ENCODE measurements at places on chromosomes 6 and 20.

GRCh38 chr20:50308513-50309279, 118.1 kb downstream of the CEBPB start:
- DNase-seq: no peak

- no peak for DNase-seq
Measured at GRCh38 chr6:33314515-33314942, 651 bp upstream of the TAPBP start.

GRCh38 chr6:137953761-137954160, 86.7 kb downstream of the TNFAIP3 start:
- DNase-seq: no peak

GRCh38 chr6:108368431-108369030, 73.7 kb downstream of the AFG1L start:
- DNase-seq: no peak

DNA sequence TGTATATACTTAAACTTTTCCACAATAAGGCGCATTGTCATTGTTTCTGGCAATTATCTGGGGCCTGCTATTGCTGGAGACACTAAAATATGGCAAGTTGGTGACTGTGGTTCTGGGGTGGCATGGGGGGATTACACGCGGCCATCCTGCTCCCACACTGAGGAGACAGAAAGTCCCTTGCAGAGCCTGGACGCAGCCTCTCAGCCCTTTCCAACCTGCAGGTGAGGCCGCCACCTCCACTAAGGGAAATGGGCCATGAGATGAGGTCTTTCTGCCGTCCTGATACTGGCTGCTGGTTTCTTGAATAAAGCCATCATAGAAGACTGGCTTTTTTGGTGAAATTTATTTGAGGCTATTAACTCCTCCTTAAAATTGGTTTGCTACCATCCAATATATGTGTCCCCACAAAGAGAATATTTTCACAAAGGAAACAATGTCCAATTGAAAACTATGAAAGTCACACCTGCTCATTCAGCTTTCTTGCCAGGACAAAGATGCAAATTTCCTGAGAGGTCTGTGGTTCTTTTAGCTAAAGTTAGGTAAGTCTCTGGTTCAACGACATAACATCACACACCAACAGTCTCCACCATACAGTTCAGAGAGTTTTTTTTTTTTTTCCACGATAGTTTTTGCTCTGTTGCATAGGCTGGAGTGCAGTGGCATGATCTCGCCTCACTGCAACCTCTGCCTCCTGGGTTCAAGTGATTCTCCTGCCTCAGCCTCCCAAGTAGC, 13.0 kb downstream of the TXNDC5 start:
- DNase-seq: no peak

DNA sequence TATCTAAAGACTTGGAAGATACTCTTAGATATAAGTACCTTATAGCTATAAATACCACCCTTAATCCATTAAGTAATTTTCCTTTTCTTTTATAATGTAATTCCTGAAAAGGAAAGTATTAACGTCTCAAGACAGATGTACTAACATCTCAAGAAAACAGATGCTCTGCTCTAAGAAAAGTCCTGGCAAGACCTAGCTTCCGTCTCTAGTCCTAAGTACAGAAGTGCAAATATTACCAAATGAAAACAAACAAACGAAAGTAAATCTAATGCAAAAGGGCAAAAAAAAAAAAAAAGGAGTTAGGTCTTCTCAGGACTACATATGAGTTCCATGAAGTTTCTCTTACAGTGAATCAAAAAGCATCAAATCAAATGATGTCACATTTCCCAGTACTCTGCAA, 106.8 kb upstream of the PDE10A start:
- no peak for DNase-seq

GRCh38 chr20:2984028-2984501, 59.4 kb upstream of the GNRH2 start:
- DNase-seq: no peak

DNA sequence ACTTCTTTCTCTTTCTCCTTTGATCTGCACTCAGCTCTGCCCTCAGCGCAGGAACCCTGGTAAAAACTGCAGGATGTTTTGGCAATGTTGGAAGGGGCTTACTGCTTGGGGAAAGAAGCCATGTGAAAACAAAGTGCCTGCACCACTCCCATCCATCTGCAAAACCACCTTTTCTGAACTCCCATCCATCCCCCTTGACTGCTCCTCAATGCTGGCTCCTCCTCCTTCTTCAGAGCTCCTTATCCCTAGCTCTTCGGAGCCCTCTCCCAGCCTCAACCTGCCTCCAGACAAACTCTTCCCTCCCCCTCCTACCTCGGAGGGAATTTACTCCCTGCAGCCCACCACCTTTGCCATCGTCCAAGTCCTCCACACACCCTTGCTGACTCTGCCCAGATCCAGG, 4.2 kb upstream of the ZBTB12 start:
- DNase-seq: no peak

Data from stimulated activated CD4-positive, alpha-beta T cell treated with anti-CD3 and anti-CD28 coated beads, Interleukin-12 subunit alpha, Interleukin-12 subunit beta, amount 100 ng/mL, for 24 hours (primary cell).